ENCODE measurements at places on chromosomes 7 and 10.

- no peak for DNase-seq
These were observed 31.2 kb upstream of the COMTD1 start for GRCh38 chr10:75266945-75267344.

GRCh38 chr7:129650056-129650758 lies 38.7 kb downstream of the NRF1 start:
- no peak for DNase-seq

DNA sequence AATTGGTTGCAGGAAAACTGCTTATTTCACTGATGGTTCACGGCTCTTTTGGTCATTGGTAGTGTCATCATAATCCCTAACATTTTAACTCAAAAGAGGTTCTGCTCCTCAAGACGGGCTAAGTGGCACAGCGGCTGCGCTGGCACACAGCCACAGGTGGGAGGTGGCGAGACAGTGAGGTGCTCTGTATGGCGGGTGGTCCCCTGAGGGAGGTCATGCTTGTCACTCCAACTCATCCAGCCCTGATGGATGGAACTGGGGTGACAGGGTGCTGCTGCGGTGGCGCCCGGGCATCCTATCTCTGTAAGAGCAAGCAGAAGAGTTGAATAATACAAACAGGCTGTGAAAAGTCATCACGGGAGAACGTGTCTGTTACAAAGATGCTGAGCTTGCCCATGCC lies 370.2 kb downstream of the SFMBT2 start:
- no peak for DNase-seq

DNA sequence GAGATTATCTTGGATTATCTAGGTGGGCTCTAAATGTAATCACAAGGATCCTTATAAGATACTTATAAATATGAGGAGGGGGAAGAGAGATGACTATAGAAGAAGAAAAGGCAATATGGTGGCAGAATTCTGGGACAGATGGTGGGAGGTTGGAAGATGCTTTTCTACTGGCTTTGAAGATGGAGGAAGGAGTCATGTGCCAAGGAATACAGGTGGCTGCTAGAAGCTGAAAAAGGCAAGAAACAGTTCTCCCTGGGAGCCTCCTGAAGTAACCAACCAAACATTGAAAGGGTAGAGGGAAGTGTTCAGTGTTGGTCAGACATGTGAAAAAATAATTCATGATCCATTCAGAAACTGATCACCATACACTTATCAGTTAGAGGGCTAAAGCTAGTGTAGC lies 213.3 kb downstream of the WDR11 start:
- no peak for DNase-seq

GRCh38 chr7:11447106-11447505 lies 384.9 kb downstream of the THSD7A start:
- DNase-seq, result no peak

DNA sequence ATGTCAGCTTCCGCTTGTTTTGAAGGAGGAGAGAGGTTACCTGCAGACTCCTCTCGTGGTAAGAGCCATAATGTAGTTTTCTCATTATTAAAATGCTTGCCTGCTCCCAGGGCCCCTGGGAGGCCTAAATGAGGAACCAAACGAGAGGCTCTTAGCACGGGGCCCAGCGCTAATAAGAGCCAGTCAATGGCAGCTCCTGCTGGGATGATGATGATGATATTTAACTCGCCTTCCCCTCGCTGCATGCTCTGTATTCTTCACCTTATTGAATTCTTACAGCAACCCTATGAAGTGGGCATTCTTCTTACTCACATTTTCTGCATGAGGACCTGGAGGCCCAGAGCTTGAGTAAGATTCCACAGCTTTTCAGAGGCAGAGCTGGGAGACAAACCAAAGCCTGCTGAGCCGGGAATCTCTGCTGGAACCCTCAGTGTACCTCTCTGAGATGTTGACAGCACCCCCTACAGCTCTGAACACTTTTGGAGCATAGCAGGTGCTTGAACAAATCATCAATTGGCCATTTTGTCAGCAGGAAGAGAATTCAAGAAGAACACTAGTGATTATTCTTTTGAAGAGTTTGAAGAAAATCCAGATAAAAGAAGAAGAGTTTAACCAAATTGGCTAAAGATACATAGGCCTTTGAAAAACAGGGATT lies 93.1 kb upstream of the HABP2 start:
- DNase-seq, result no peak

- DNase-seq, result no peak
These were observed 64.5 kb downstream of the ZFAND4 start for GRCh38 chr10:45608052-45608451.

GRCh38 chr7:140146574-140146973 lies 30.2 kb downstream of the KDM7A start:
- no peak for DNase-seq

DNA sequence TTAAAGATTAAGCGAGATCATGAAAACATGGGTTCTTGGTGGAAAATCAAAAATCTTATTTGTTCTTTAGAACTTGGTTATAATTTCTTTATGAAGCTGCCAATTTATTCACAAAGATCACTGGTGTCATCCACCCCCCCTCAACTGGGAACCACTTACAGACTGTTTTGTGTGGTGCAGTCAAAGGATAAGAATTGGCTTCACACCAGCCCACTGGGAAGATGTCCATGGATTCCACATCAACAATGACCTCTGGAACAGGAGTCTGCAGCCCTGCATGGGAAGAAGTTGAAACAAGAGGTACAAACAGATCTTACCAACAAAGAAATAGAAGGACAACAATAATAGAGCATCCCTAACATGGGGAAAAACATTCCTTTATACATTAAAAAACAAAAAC lies 205.2 kb downstream of the SFMBT2 start:
- DNase-seq, result no peak

All from stimulated activated CD4-positive, alpha-beta T cell treated with anti-CD3 and anti-CD28 coated beads, TNF-alpha, amount 100 ng/mL, for 24 hours (primary cell).